Nephron progenitor cell (in vitro differentiated cells): ENCODE measurements at places on chromosomes 1 and 21.
A peak's percentile ranks its signal among the peaks of the same experiment; 100 is the strongest.

GRCh38 chr1:185156288-185156853, 382 bp downstream of the TRMT1L start:
- H3K36me3 ChIP-seq: peaks cover 1% of the 10 kb centered on the region
- H3K27me3 ChIP-seq: peaks cover 8% of the 10 kb centered on the region
- peaks cover 45% of the 10 kb centered on the region for H3K4me1 ChIP-seq
- peak overlapping the region; percentile 99 for H3K27ac ChIP-seq

DNA sequence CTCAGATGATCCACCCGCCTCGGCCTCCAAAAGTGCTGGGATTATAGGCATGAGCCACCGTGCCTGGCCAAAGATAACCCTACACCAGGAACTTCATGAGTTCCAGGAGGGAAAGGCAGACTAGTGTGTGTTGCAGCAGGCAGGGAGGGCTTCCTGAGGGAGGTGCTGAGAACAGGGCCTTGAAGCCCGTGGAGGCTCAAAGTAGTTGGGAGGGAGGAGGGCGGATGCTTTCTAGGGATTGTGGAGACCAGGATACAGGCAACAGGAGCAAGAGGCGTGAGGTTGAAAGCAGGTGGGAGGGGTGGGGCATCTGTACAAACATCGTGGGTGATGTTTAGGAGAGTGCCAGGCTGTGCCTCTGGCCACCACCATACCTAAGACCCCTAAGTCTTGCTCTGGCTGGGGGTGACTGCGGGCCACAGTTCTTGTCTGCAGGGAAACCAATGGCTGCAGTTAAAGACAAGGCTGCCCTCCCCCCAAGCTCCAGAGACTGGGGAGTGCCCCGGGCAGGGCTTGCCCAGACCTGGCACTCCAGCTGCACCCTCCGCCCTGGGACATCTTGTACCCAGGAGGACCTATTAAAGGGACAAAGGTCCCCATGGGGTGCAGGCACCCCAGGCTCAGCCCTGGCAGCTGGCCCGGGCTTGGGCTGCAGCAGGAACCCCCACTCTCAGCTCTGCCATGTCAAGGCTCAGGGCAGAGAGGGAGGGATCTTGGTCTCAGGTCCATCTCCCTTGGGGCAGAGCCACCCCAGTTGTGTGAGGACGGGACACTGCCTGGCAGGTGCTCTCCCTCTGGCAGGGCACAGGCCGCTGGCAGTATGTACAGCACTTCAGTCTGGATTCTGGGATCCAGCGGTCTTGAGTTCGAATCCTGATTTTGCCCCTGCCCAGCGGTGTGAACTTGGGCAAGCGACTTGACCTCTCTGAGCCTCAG, 22.1 kb upstream of the CASZ1 start:
- H3K4me1 ChIP-seq: peaks cover 17% of the 10 kb centered on the region
- DNase-seq: no peak
- H3K27me3 ChIP-seq: peaks cover 37% of the 10 kb centered on the region

DNA sequence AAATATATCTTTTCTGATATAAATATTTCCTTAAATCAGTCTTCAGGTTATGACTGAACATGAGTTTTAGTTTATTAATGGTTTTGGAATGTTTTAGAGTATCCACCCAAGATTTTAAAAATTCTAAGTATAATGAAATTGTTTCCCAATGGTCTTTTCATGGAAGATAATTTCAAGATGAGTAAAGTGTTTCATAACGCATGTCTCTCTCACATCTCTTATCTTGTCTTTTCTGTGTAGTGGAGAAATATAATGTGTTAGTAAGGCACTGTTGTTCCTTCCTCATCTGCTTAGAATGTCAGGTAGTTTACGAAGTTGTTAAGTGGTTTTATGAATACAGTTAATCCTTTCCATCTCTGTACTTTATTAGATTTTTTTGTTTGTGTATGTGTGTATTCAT, 49.6 kb downstream of the PLA2G4A start:
- H3K27me3 ChIP-seq: no peaks in the 10 kb centered on the region
- no peaks in the 10 kb centered on the region for H3K36me3 ChIP-seq
- H3K4me1 ChIP-seq: no peaks in the 10 kb centered on the region

DNA sequence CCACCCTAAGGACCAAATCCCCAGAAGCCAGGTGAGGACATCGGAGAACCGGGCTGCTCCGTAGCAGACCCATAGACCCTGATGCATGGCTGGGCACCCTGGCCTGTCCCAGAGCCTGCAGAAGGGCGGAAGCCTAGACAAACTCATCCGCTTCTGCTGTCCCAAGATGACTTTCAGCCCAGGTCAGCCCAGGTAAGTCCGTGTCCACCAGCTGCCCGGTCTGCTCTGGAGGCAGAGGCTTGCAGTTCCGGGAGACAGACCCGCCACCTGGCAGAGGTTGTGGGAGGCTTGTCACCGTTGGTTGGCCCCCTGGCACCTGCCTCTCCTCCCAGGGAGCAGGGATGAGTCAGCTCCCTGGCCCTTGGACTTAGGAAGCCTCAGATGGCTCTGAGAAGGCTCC, 22.8 kb upstream of the POFUT2 start:
- H3K27me3 ChIP-seq: peaks cover 36% of the 10 kb centered on the region
- peaks cover 40% of the 10 kb centered on the region for H3K4me1 ChIP-seq
- no peak for DNase-seq

DNA sequence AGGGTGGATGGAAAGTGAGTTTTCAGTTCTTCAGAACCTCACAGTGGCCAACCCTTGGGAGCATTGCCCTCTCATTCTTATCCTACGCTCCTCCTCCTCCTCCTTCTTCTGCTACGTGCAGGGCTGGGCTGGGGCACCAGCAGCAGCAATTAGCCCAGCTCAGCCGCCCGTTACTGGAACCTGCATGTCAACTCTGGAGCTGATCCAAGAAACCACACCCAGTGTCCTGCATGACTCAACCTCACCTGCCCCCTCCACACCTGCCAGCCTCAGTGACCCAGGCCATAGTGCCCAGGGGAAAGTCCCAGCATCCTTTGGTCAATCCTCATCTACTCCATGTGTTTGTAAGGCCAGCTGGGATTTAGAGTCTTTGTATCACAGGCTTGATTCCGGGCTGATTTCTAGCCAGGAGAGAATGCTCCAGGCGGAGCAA, 12.6 kb downstream of the ELF3 start:
- H3K4me3 ChIP-seq: no peak overlapping the region
- peaks cover 22% of the 10 kb centered on the region for H3K4me1 ChIP-seq
- DNase-seq: no peak
- no peaks in the 10 kb centered on the region for H3K36me3 ChIP-seq
- no peak overlapping the region for H3K27ac ChIP-seq
- peaks cover 13% of the 10 kb centered on the region for H3K27me3 ChIP-seq

- peak overlapping the region; percentile 78 for H3K27ac ChIP-seq
- no peak for DNase-seq
- H3K4me3 ChIP-seq: no peak overlapping the region
- H3K27me3 ChIP-seq: peaks cover 8% of the 10 kb centered on the region
- peaks cover 23% of the 10 kb centered on the region for H3K36me3 ChIP-seq
- H3K4me1 ChIP-seq: peaks cover 23% of the 10 kb centered on the region
Measured at GRCh38 chr1:15007842-15008241, 145.7 kb upstream of the TMEM51 start.

DNA sequence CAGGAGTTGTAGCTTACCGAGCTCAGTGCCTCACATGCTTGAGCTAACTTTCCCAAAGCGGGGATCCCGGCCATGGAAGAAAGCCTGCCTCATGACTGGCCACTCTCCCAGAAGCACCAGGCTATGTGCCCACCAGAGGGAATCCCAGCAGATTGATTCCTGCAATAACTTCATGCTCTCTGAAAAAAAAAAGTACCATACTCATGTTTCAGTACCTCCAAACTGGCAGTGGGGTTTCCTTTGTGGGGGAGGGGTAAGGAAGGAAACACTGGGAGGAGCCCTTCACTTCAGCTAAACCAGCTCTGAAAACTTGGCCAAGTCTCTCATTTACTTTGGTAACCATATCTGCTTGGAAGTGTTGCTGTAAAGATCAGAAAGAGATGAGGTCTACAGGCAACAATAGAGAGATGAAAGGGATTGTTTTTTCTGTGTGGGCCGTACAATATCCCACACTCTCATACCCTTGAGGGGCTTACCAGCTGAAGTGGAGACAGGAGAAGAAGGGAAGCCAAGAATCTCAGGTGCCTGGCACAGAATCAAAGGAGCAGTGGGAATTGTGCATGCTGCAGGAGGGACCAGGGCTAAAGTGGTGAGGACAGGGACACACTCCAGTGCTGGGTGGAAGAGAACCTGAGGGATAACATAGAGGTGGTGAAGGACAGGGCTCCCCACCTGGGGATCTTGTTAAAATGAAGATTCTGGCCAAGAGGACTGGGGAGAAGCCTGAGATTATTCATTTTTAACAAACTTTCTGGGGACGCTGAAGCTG, 42.4 kb upstream of the TACSTD2 start:
- peaks cover 9% of the 10 kb centered on the region for H3K27me3 ChIP-seq
- no peak overlapping the region for H3K4me3 ChIP-seq
- no peak for DNase-seq
- H3K27ac ChIP-seq: peak overlapping the region; percentile 78
- peaks cover 7% of the 10 kb centered on the region for H3K36me3 ChIP-seq
